ENCODE measurements at places on chromosomes 5 and 9.

- peak; percentile 19 for DNase-seq
These were observed 388.6 kb upstream of the CDH6 start for GRCh38 chr5:30804739-30805505.

- peak; percentile 65 for DNase-seq
These were observed 161.9 kb downstream of the TRIO start for GRCh38 chr5:14305045-14305444.

GRCh38 chr5:173032730-173033129 lies 23.4 kb upstream of the CREBRF start:
- DNase-seq = no peak

GRCh38 chr5:5005353-5005752 lies 134.8 kb upstream of the ADAMTS16 start:
- no peak for DNase-seq

DNA sequence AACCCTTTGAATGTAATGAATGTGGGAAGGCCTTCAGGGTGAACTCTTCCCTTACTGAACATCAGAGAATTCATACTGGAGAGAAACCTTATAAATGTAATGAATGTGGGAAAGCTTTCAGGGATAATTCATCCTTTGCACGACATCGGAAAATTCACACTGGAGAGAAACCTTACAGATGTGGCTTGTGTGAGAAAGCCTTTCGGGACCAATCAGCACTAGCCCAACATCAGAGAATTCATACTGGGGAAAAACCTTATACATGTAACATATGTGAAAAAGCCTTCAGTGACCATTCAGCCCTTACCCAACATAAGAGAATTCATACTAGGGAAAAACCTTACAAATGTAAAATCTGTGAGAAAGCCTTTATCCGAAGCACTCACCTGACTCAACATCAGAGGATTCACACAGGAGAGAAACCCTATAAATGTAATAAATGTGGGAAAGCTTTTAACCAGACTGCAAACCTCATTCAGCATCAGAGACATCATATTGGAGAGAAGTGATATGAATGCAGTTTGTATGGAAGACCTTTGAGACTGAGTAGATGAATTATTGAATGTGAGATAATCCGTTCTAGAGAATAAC lies 24.6 kb downstream of the ZNF454 start:
- no peak for DNase-seq

DNA sequence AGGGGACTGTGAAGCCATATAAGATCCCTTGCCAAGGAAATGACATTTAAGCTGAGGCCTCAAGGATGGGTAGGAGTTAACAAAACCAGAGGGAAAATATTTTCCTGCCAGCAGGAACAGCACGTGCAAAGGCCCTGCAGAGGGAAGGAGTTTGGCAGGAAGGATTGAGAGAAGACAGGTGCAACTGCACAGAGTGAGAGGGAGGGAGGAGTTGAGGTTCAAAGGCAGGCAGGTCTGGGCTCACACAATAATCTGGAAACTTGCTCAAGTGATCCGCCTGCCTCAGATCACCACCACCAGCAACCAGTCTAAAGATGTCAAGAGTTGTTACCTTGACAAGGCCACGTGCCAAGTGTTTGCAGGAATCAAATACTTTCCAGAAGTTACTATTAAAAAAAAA lies 31.1 kb upstream of the PWWP2A start:
- DNase-seq = no peak

GRCh38 chr5:64587370-64587769 lies 81.6 kb downstream of the RGS7BP start:
- DNase-seq = no peak

DNA sequence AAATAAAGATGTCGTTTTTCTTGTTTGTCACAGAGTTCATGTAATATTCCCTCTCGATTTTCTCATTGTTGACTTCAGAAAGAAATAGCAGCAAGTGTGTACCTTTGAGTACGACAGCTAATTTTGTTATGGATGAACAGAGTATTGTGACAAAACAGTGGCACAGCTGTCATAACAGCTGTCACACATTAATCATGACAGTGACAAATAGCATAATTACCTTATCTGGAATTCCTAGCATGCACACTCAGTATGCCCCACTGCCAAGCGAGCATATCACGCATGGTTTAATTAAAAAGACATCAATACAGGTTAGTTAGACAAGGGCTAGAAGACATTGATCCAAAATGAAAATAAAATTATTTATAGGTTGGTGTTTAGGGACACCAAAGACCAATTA lies 375.1 kb downstream of the SPATA31D1 start:
- DNase-seq = no peak

DNA sequence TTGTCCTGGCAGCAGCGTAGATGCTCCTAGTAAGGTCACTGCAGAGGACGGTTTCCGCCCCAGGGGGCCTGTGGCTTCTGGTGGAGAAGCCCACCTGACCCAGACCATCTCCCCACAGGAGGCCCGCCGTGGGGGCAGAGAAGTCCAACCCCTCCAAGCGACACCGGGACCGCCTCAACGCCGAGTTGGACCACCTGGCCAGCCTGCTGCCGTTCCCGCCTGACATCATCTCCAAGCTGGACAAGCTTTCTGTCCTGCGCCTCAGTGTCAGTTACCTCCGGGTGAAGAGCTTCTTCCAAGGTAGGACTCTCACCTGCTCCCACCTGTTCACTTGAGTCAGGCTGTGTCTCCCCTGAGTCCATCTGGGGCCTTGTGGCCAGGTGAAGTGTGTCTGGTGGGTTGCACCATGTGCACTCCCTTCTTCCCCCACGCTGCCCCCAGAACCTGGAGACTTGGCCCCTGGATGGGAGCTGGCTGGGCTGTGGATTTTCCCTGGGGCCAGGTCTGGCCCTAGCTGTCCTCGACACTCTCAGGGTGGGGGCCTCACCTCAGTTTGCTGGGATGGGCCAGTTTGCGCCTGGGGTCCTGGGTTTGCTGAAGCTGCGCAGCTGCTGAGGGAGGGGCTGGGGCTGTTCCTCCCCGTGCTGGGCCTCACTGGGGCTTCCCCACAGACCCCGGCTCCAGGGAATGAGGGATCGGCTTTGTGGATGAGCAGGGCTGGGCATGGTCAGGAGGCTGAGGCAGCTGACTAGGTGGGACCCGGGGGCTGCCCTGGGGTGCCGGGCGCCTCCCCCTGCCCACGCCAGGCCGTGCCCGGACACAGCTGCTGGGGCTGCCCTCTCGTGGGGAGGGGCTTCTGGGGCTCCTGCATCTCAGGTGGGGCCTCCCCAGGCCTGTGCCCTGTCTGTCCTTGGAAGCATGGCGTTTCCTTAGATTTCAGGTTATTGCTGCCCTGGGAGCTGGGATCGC lies 32.4 kb downstream of the AHRR start:
- DNase-seq = no peak

DNA sequence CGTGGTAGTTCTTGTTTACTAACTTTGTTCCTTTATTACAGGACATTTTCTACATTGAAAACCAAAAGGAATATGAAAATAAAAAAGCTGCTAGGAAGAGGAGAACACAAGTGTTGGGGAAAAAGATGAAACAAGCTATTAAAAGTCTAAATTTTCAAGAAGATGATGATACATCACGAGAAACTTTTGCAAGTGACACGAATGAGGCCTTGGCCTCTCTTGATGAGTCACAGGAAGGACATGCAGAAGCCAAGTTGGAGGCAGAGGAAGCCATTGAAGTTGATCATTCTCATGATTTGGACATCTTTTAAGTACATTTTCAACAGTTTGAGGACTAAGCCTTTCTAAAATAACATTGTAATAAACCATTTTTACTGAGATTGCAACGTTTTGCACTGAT lies 23.8 kb downstream of the PHAX start:
- DNase-seq = peak; percentile 94

- DNase-seq = no peak
These were observed 38.9 kb downstream of the SERINC5 start for GRCh38 chr5:80216753-80217596.

DNA sequence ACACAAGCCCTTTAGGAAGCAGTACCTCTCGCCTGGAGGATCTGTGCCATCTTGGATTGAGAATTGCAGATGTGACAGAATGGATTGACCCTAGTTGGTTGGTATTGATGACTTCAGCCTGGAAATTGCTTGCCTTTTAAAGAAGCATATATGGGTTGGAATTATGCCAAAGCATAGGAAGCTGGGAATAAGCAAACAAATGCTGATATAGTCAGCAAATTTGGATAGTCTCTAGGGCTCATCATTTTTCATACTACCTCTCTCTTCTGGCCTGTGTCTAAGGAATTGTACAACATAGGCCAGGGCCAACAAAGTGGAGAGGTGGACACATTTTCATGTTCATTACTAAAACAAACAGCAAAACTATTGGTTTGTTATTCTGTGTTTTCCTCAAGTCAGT lies 13.2 kb downstream of the TRIM32 start:
- DNase-seq = no peak

DNA sequence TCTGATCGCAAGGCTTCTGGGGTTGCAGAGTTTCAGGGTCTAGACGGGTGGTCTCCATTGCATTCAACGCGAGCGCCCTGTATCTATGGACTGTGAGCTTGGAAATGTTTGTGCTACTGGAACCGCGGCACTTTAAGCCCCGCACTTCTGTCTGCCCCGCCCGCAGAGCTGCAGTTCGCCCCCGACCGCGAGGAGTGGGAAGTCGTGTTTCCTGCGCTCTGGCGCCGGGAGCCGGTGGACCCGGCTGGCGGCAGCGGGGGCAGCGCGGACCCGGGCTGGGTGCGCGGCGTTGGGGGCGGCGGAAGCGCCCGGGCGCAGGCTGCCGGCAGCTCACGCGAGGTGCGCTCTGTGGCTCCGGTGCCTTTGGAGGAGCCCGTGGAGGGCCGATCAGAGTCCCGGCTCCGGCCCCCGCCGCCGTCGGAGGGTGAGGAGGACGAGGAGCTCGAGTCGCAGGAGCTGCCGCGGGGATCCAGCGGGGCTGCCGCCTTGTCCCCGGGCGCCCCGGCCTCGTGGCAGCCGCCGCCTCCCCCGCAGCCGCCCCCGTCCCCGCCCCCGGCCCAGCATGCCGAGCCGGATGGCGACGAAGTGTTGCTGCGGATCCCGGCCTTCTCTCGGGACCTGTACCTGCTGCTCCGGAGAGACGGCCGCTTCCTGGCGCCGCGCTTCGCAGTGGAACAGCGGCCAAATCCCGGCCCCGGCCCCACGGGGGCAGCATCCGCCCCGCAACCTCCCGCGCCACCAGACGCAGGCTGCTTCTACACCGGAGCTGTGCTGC lies 1.0 kb downstream of the ADAMTS19 start:
- DNase-seq = peak; percentile 33

GRCh38 chr9:73805853-73806458 lies 654.3 kb downstream of the ANXA1 start:
- no peak for DNase-seq

DNA sequence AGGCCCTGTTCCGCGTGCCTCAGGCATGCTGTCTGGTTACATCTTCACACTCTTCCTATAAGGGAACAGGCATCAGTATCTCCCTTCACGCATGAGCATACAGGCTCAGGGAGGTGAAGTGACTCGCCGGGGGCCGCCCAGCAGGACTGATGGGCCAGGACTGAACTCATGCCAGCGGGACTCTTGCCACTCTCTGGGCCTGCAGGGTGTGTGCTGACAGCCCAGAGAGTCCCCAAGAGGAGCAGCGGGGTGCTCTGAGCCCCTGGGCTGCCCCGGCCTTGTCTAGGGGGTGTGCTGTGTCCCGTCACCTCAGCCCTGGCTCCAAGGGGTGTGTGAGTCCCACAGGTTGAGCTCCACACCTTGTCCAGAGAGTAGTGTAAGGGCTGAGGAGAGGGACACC lies 9.9 kb downstream of the KCNT1 start:
- no peak for DNase-seq

GRCh38 chr5:115855959-115856358 lies 14.2 kb downstream of the AP3S1 start:
- no peak for DNase-seq

DNA sequence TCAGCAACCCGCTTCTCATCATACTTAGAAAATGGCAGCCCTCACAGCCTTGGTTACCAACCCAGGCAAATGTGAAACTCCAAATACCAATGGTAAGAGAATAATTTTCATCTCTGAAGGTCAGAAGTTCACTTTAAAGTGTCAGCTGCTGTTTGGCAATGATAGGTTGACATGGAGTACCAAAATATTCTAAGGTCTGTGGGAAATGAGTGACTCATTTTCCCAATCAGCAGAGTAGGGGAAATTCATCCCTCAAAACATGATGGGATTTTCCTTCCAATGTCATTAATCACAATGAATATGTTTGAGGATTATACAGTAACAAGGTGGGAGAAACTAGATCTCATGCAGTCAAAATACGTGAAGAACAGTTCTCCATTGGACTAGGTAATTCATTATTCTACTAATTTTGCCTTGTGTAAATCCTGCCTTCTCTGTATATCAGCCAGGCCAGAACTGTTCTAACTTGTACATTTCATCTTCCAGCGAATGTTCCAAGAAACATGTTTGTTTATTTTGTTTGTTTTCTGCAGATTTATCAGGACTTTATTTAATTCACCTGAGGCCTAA lies 53.1 kb upstream of the ERBIN start:
- DNase-seq = peak; percentile 74

DNA sequence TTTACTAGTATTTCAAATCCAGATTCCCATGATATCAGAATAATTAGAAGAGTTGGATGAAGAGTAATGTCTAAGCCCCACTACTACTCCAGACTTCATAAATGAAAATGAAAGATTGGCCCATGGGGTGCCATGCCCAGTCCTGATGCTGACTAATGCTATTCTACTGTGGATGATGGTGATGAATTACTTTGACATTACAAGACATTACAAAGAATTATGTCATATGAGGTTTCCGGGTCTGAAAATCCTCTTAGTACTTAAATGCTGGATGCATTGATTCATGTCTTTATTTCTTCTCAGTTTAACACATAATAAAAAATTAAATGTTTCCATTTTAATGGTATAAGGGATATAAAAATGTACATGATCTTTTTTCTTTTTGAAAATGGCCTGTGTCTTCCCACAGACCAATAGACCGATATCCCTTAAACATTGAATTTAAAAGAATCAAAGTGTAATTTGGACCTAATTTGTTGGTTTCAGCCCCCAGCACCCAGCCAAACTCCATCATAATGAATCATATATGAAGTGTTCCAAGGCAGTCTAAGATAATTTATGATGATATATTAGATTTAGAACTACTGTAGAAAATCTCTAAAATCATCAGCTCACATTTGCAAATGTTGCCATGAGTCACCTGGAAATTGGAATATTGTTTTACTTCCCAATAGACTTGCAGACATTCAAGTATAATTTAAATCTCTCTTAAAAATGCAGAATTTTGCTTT lies 223.6 kb upstream of the SGCD start:
- peak; percentile 78 for DNase-seq

DNA sequence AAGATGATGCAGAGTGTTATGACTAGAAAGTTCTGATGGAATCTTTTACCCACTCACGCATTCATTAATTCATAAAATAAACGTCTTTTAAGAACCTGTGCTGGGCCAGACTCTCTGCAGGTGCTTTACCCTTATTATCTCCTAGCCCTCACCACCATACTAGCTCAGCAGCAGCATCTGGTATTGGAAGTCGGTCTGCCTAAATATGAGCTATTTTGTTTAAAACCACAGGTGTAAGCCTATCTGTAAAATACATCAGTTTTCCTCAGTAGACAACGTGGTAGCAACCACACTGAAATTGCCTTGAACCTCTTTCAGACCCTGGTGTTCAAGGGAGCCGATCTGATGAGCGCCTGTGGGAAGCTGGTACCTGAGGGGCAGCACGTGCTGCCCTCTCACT lies 69.4 kb downstream of the PPIC start:
- DNase-seq = no peak
